ENCODE measurements at places on chromosomes 7 and 10.

GRCh38 chr7:93140582-93141191 lies 7.5 kb downstream of the SAMD9L start:
- DNase-seq = no peak

DNA sequence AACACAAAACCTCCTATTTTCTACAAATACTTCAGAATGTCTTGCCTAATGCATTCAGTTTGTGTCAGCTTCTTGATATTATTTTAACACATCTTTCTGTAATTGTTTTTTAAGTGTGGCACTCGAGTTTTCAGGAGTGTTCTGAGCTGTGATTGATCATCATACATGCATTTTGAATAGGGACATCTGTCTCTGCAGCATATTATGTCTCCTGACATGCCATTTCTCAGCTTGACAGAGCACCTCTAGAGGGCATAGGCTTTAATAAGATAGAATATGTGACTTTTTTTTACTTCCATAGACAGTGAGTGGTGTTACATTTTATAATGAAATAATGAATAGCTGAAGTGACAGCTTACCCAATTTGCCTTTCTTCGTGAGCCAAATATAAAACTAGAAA lies 219.2 kb upstream of the HDAC9 start:
- no peak for DNase-seq

DNA sequence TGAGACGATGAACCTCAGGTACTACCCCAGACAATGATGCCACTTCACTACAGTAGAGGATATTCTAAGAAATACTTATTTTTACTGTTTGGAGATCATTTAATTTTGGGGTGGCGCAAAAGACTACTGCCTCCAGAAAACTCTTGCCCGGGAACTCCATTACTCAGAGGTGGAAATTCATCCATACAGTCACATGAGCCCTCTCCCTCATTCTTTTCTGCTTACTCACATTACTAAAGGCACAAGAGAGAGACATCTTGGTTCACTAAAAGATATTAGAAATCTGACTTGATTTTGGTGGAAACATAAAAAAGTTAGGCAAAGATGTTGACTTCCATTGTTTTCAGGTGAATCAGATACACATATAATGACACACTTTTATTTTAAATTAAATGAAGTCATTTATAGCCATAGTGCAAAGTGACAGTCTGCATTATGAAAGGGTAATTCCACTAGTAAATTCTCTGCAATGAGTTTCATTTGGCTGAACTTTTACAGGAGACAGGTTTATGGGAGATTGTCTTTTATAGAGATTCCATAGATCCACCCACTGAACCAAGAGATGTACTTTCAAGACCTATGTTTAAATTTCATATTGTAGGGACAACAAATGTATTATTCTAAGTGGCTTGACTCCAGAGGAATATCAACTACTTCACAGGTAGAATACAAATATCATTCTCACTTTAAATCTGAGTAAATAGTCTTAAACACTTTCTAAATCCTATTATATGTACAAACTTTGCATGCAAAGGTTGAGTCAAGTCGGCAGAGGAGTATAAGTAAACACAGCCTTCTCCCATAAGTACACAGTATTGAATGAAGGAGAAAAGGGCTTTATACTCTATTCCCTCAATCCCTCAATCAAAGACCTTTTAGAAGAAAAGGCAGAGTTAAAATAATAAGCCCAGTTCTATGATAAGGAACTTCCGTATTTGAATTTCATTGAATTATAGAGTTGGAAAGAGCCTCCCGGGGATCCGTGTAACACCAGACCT lies 18.8 kb downstream of the NEBL start:
- no peak for DNase-seq

GRCh38 chr7:45596665-45597095 lies 22.5 kb downstream of the ADCY1 start:
- no peak for DNase-seq

- no peak for DNase-seq
Observed at GRCh38 chr10:72261784-72262404, 11.8 kb upstream of the DDIT4 start.

DNA sequence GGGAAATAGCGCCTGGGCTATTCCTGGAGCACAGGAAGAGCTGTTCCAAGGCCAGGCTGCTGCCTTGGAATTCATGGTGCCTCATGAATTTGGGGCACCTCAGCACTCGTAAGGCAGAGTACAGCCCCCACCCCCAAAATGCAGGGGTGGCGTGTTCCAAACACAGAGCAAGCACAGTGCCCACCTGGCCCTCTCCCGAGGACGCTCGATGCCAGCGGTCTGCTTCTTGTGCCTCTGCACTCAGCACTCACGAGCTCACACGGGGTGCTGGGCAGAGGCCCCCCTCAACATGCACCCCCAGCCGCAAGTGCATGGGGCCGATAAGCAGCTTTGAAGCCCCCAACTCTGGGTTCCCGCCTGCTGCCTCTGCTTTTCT lies 60.1 kb downstream of the ZRANB1 start:
- no peak for DNase-seq

DNA sequence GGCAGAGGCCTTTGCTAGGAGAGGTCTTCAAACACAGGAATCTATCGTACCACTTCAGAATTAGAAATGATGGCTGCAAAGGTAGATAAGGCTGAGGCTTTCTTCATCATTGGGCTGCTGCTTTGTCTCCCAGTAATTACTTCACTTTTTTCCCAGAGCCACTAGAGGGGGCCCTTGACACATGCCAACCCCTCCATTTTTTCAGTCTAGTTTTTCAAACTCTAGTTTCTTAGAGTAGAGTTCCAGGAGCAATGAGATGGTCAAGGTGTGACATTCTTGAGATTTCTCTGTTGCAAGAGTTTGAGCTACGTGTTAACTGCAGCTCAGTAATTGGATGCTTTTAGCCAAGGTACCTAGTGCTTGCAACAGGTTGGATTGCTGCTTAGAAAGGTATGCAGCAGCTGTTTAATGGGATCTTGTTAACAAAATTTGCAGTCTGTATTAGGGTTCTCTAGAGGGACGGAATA lies 33.8 kb upstream of the RBM20 start:
- DNase-seq = peak; percentile 31

GRCh38 chr7:69399401-69399800 lies 198.9 kb upstream of the AUTS2 start:
- DNase-seq = no peak

DNA sequence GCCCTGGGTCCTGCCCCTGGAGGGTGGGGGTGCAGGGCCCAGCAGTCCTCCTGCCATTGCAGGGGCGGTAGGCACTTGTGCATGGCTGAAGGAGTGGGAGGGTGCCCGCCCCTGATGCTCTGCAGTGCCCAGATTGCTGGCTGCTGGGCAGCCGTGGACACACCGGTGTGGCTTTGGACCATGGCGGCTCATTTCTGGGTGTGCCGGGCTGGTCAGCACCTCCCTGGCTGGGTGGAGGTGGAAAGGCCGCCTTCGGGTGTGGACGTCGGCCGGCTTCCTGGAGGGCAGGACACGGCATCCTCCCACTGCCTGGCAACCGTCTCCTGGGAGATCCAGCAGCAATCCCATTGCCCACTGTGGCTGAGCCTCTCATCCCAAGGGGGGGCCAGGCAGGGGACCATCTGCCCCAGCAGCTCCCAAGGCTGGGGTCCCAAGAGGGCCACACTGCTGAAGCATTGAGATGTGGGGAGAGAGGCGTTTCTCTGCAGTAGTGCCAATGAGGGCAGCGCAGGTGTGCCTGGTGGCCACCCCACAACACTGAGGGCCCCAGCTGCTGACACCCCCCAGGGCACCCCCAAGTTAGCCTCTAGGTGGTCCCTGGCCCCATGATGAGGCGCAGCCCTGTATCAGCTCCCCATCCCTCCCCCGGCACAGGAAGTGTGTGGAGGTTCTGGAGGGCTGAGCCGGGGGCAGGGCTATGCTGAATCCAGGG lies 12.9 kb downstream of the TTYH3 start:
- no peak for DNase-seq

GRCh38 chr10:75707080-75707840 lies 275.8 kb downstream of the LRMDA start:
- DNase-seq = no peak
